ENCODE measurements at places on chromosomes 6 and 20.

GRCh38 chr6:130560231-130560630, 194.4 kb downstream of the TMEM200A start:
- DNase-seq: no peak

- DNase-seq: no peak
Observed at GRCh38 chr6:144782634-144783033, 497.5 kb downstream of the UTRN start.

DNA sequence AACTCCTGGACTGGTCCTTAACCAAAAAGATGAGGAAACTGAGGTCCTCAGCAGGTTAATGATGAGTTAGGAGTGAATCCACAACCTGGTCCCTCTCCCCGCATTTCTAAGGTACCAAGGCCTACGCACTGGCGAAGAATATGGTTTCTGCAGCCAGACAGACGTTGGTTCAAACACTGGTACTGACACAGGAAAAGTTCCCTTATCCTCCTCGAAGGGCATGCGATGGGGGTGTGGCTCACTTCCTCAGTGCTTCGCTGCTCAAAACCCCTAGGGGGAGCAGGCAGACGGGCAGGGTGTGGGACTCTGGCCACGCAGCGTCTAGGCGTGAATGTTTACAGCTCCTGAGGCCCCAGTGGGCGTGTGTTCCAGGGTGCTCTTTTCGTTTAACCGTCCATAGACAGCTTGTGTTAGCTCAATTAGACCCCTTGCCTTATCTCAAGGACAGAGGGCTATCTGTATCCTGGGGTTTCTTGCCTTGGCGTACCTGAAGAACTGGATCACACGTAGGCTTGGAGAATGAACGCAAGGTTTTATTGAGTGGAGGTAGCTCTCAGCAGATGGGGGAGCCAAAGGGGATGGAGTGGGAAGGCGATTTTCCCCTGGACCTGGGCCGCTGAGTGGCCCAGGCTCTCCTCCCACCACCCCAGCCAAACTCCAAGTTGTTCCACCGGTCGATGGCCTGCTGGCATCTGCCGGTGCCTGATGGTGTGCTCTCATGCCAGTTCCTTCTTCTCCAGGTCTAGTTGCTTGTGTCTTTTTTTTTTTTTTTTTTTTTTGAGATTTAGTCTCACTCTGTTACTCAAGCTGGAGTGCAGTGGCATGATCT, 31.8 kb upstream of the PTPN1 start:
- DNase-seq: peak; percentile 32

DNA sequence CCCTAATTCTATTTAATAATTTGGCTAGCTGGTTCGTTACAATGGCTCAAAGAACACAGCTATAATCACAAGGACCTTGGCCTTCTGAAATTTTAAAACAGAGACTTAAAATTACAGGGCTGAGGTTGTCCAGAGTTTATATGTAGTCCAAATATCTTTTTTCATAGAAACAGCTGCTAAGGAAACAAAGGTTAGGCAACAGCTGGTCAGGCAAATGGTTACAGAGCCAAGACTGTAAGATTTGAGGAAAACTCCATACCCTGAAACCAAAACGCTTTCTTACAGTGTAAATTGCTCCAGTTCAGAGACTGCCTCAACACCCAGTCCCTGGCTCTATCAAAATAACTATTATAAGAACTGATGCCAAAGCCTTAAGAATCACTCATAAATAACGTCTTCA, 9.7 kb upstream of the ARHGAP18 start:
- DNase-seq: no peak

DNA sequence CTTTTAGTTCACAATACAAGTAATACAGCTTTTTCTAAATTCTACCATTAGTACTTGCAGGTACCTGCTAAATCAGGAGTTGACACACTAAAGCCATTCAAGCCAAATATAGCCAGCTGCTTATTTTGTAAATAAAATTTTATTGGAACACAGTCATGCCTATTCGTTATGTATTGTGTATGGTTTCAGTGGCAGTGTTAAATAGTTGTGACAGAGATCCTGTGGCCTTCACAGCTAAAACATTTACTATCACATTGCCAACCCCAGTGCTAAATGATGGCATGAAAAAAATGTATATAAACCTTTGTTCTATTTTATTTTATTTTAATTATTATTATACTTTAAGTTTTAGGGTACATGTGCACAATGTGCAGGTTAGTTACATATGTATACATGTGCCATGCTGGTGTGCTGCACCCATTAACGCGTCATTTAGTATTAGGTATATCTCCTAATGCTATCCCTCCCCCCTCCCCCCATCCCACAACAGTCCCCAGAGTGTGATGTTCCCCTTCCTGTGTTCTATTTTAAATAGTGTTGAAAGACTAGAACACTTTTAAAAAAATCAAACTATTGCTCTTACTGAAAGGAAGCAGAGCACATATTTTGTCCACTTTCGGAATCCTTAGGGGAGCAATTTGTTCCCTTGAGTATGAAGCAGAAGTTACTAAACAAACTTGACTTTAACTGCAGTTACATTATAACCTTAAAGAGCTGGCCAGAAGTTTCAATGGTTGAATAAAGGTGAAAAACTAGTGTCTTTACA, 115.7 kb downstream of the PRIM2 start:
- no peak for DNase-seq

DNA sequence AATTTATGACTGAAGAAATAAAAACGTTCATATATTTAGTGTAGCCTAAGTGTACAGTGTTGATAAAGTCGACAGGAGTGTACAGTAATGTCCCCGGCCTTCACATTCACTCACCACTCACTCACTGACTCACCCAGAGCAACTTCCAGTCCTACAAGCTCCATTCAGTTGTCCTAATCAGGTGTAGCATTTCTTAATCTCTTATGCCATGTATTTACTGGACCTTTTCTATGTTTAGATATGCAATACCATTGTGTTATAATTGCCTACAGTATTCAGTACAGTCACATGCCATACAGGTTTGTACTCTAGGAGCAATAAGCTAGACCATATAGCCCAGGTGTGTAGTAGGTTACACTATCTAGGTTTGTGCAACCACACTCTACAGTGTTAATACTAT, 610.2 kb upstream of the NOX3 start:
- no peak for DNase-seq

- DNase-seq: no peak
Observed at GRCh38 chr6:27176096-27176495, 71.4 kb upstream of the PRSS16 start.

Data from stimulated activated CD8-positive, alpha-beta memory T cell treated with anti-CD3 and anti-CD28 coated beads, Interleukin-7, amount 100 ng/mL, for 1 hour (primary cell).